ENCODE measurements at places on chromosomes 7 and 10. TPM values are rescaled to one million over a fixed set of nuclear protein-coding genes. Genes with fewer than 3 reads are reported as not detected.

DNA sequence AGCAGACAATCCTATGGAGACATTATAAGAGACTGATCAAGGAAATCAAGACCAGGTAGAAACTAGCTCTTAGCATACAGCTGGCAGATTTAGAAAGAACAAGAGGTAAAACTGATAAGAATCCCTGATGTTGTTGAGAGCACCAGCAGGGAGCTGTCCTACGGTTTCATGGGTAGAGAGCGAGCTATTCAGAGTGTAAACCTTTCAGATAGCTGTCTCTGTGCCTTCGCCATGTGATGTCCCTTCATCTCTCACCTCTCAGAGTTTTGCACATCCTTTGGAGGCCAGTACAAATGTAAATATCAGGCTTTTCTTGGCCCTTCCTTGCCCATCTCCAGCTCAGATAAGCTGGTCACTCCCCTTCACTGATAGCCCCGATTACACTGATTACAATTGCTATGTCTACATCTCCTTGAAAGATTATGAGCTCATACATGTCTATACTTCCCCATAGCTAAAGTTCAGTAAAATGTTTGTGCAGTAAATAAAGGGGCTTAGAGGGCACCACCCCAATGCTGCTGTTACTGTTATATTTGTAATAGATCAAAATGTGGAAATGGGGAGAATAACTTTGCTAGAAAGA lies 21.9 kb downstream of the THSD7A start:
- H3K27ac ChIP-seq, result no peak overlapping the region
- H3K36me3 ChIP-seq, result no peaks in the 10 kb centered on the region
- no peaks in the 10 kb centered on the region for H3K27me3 ChIP-seq
- no peak overlapping the region for H3K4me3 ChIP-seq

- DNase-seq, result no peak
- H3K4me3 ChIP-seq, result no peak overlapping the region
- no peaks in the 10 kb centered on the region for H3K36me3 ChIP-seq
- H3K4me1 ChIP-seq, result no peaks in the 10 kb centered on the region
Measured at GRCh38 chr7:113230691-113231090, 112.3 kb upstream of the SMIM30 start.

- H3K4me1 ChIP-seq, result no peaks in the 10 kb centered on the region
- H3K36me3 ChIP-seq, result no peaks in the 10 kb centered on the region
- H3K27me3 ChIP-seq, result no peaks in the 10 kb centered on the region
- no peak overlapping the region for H3K27ac ChIP-seq
- no peak for DNase-seq
Measured at GRCh38 chr10:34231441-34232180, 583.5 kb downstream of the PARD3 start.

Gene SERPINE1
- polyA plus RNA-seq, result 4,174 TPM
